ENCODE measurements at places on chromosomes 7 and 10.

DNA sequence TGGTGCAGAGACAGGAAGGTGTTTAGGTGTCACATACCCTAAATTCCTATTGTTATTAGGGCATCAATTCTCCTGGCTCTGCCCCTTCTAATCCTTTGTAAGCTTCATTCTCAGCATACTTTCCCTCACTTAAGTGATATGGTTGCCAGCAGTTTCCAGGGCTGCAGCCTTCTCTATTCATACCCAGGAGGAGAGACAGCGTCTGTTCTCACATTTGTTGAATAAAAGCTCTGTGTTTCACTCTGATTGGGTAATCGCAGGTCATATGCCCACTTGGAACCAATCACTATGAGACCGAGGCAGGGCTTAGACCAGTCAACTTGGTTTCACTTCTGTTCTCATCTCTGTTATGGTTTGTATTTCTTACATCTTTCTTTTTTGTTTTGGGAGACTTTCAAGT lies 109.6 kb upstream of the MTPN start:
- no peak for DNase-seq

GRCh38 chr7:4042402-4043045 lies 639.6 kb upstream of the FOXK1 start:
- no peak for DNase-seq

GRCh38 chr10:128024426-128024825 lies 101.8 kb downstream of the MKI67 start:
- DNase-seq = no peak

DNA sequence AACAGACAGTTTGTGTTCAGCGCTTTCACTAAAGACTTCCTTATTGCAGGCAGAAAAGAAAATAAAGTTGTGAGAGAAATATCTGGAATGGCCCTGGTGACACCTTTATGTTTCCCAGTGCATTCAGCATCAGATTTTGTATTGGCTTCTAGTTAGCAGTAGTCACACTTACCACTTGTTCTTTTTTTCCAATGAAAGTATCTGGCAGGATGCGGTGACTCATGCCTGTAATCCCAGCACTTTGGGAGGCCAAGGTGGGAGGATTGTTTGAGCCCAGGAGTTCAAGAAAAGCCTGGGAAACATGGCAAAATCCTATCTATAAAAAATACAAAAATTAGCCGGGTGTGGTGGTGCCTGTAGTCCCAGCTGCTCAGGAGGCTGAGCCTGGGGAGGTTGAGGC lies 649.6 kb downstream of the LRMDA start:
- no peak for DNase-seq
